ENCODE measurements at places on chromosomes 1 and 21.
A peak's percentile ranks its signal among the peaks of the same experiment; 100 is the strongest.

- no peaks in the 10 kb centered on the region for H3K36me3 ChIP-seq
- peaks cover 47% of the 10 kb centered on the region for H3K27me3 ChIP-seq
- H3K4me3 ChIP-seq: no peak overlapping the region
- DNase-seq: peak; percentile 58
Observed at GRCh38 chr21:34812504-34813265, 143.9 kb downstream of the CLIC6 start.

DNA sequence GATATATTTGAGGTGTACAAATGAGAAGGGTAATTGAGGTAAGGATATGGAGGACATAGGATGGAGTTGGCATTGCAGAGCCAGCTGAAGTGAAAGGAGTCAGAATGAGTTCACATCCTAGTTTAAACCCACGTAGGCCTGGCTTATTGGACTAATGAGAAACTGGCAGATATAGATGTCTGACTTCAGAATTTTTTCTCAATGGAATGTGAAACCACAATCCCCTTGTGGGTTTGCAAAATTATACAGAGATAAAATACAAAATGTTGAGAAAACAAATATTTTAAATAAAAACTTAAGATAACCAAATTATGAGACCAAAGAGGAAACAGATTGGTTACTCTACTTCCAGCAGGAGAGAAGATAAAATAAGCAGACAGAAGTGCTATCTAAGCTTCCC lies 277.4 kb upstream of the LRRC7 start:
- H3K36me3 ChIP-seq: no peaks in the 10 kb centered on the region
- no peak for DNase-seq
- H3K27me3 ChIP-seq: no peaks in the 10 kb centered on the region
- no peaks in the 10 kb centered on the region for H3K4me1 ChIP-seq
- H3K27ac ChIP-seq: no peak overlapping the region

DNA sequence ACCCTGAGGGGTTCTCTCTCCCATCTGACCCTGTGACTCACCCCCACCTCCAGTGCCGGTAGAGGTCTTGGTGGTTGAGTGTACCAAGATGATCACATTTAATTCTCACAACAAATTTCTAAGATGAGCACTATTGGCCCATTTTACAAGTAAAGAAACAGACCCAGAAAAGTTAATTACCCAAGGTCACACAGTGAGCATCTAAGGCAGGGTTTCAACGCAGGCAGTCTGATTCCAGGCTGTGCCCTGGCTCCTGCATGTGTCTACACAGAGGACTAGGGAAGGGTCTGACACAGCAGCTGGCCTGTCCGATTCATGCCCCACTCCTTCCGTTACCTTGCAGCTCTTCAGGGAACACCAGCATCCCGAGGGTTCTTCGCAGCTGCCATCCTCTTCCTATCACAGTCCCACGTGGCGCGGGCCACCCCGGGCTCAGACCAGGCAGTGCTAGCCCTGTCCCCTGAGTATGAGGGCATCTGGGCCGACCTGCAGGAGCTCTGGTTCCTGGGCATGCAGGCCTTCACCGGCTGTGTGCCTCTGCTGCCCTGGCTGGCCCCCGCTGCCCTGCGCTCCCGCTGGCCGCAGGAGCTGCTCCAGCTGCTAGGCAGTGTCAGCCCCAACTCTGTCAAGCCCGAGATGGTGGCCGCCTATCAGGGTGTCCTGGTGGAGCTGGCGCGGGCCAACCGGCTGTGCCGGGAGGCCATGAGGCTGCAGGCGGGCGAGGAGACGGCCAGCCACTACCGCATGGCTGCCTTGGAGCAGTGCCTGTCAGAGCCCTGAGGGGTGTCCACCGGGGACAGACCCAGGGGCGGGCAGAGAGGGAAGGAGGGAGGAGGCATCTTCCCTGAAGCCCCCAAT lies 7.5 kb downstream of the NCDN start:
- no peak overlapping the region for H3K27ac ChIP-seq
- H3K4me3 ChIP-seq: no peak overlapping the region
- no peaks in the 10 kb centered on the region for H3K4me1 ChIP-seq
- no peak for DNase-seq
- peaks cover 14% of the 10 kb centered on the region for H3K27me3 ChIP-seq
- H3K36me3 ChIP-seq: no peaks in the 10 kb centered on the region

- H3K36me3 ChIP-seq: peaks cover 15% of the 10 kb centered on the region
- no peaks in the 10 kb centered on the region for H3K4me1 ChIP-seq
- H3K4me3 ChIP-seq: no peak overlapping the region
- DNase-seq: no peak
Observed at GRCh38 chr1:149906570-149907075, 7.3 kb downstream of the BOLA1 start.

DNA sequence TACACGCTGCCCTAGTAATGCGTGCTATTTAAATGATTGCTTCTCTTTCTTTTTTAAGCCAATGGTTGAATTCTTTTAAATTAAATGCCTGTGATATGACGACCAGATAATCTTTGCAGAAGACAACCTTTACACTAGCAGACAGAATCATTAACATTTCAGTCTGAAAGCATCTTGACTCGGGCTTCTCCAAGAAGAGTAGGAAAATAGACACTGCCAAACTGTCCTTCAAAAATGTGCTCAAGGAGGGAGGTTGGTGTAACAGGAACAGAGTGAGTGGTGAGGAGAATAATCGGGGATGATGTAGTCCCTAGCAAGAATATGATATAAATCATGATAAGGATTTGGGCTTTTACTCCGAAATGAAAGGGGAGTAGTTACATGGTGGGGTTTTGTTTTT lies 6.6 kb upstream of the B3GALNT2 start:
- peaks cover 7% of the 10 kb centered on the region for H3K4me1 ChIP-seq
- no peak for DNase-seq
- no peak overlapping the region for H3K27ac ChIP-seq
- H3K4me3 ChIP-seq: no peak overlapping the region
- no peaks in the 10 kb centered on the region for H3K27me3 ChIP-seq

- no peak overlapping the region for H3K27ac ChIP-seq
- H3K27me3 ChIP-seq: no peaks in the 10 kb centered on the region
- no peaks in the 10 kb centered on the region for H3K36me3 ChIP-seq
- H3K4me1 ChIP-seq: no peaks in the 10 kb centered on the region
- no peak for DNase-seq
Observed at GRCh38 chr1:65896721-65897120, 104.0 kb downstream of the PDE4B start.

DNA sequence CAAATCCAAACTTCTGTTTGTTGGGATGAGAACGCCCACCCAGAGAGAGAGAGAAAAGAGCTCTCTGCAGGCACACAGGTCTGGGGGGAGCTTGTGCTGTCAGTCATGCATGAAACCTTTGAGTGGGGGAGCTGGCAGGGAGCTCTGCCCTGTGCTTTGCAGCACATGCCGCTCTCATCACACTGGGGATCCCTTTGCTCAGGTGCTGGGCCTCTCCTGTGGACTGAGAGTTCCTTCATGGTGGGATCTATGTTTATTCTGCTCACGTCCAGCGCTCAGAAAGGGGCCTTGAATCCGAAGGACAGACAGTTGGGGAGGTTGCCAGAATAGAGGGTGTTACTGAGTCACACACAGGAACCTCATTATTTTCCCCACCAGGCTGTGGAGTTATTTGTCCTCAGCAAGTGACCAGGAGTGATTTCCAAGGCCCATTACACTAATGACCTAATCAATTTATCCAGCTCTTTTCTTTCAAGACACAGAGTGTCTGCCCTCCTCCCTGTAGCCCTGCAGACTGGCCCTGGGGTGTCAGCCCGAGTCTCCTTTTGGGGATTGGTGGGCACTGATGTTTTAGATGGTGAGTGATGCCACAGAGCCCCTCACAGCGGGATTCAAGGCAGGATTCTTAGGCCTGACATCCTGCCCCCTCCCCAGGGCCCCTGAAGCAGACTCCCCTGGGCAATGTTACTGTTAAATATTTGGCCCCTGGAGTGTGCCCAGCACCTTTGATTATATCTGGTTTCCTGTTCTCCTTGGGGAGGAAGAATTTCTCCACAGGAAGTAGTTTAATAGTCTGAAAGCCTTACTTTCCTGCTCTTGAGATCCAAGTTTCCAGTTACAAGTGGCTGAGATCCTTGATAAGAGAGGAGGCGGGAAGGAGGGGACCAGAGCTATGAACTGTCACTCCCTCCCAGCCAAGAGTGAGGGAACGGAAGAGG lies 22.3 kb downstream of the MYBPH start:
- DNase-seq: peak; percentile 34
- no peak overlapping the region for H3K4me3 ChIP-seq
- no peaks in the 10 kb centered on the region for H3K36me3 ChIP-seq
- no peaks in the 10 kb centered on the region for H3K27me3 ChIP-seq
- H3K4me1 ChIP-seq: peaks cover 62% of the 10 kb centered on the region

GRCh38 chr1:230713915-230714764 lies at the start of gene AGT:
AGT (minus strand) TSS chr1:230714122; CDS start chr1:230710823, 3,299 bp downstream.
- no peaks in the 10 kb centered on the region for H3K27me3 ChIP-seq
- peak within 1 kb of the TSS; percentile 70 for H3K27ac ChIP-seq
- H3K4me3 ChIP-seq: no peak within 1 kb of the TSS

DNA sequence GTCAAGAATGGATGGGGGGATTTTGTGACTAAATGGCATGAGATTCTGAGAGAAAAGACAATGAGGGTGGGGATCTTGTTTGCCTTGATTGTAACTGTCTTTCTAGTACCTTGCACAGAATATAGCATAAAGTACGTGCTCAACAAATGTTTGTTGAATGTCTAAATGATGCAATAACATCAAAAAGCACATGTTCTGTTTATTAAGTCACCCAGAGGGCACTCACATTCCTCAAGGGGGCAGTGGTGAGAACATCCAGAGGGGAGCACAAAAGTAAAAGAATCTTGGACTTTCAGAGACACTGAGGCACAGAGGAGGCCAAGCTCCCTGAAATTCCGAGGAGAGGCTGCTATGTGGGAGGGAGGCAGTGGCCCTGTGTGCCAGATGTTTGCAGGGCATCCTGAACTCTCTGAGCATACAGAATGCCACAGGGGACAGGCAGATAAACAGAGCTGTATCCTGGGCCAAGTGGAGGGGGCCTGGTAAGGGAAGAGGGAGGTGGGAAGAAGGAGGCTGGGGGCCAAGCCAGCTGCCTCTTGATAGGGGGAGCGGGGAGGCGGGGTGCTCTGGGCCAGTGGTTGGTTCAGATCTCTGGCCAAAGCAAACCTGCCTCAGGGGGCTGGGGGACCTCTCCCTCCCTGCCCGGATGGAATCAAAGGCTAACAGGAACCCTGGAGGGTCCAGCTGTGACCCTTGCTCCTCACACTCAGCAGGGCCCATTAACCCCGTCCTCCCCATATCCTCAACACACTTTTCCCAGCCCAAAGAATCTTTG lies 6.5 kb upstream of the ATP1A2 start:
- no peaks in the 10 kb centered on the region for H3K27me3 ChIP-seq
- H3K4me1 ChIP-seq: peaks cover 7% of the 10 kb centered on the region
- peak; percentile 63 for DNase-seq

DNA sequence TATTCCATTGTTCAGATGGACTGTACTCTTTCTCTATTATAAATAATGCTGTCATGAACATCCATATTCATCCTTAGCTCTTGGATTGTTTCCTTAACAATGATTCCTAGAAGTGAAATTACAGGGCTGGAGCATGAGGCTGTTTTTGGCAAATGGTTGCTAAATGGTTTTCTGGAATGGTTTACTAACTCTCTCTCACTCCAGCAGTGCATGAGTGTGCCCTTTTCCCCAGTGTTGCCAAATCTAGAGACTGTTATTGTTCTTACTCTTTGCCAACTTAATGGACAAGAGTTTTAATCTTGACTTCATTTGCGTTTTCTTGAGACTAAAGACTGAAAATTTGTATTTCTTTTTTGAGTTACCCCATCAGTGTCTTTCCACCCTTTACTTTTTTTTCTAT lies 113.0 kb downstream of the PAPPA2 start:
- H3K27me3 ChIP-seq: no peaks in the 10 kb centered on the region
- no peak overlapping the region for H3K27ac ChIP-seq
- no peaks in the 10 kb centered on the region for H3K36me3 ChIP-seq
- H3K4me1 ChIP-seq: no peaks in the 10 kb centered on the region
- H3K4me3 ChIP-seq: no peak overlapping the region

GRCh38 chr1:177593105-177593504 lies 376.8 kb downstream of the SEC16B start:
- no peaks in the 10 kb centered on the region for H3K4me1 ChIP-seq
- DNase-seq: no peak
- H3K4me3 ChIP-seq: no peak overlapping the region
- H3K27me3 ChIP-seq: peaks cover 12% of the 10 kb centered on the region
- H3K36me3 ChIP-seq: no peaks in the 10 kb centered on the region
- H3K27ac ChIP-seq: no peak overlapping the region

DNA sequence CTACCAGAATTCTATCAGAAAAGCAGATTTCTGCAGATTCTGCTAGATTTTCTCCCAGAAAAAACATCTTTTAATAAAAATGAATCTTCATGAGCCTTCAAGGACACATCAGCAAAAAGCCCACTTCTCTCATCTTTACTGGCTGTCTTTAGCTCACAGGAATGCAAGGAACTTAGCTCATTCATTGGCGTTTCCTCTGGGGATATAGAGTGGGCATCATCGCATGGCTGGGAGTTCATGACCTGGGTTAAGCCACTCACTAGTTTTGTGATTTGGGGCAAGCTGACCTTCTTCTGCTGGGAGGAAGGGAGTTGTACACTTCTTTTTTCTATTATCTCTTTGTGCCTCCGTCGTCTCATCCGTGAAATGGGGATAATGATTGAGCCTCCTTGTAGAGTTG lies 149.7 kb downstream of the KAZN start:
- no peaks in the 10 kb centered on the region for H3K4me1 ChIP-seq
- H3K4me3 ChIP-seq: no peak overlapping the region
- no peaks in the 10 kb centered on the region for H3K36me3 ChIP-seq
- no peak overlapping the region for H3K27ac ChIP-seq
- DNase-seq: no peak

DNA sequence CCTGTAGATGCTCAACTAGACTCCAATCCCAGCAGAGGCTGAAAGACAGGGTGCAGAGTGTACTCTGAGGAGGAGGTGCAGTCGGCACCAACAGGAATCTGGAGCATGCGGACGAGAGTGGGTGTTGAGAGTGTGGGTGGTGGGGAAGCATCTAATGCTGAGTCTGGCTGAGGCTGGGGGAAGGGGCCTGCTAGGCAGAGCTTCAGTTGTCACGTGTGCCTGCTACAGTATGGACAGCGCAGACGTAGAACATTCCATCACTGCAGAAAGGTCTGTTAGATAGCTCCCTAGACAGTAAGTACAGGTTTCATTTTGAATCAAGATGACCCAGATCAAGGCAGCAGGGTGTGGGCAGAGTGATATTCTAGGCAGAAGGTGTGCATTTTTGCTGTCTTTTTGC lies 23.1 kb downstream of the SNAP47 start:
- H3K27me3 ChIP-seq: no peaks in the 10 kb centered on the region
- peak overlapping the region; percentile 65 for H3K27ac ChIP-seq
- H3K4me1 ChIP-seq: peaks cover 12% of the 10 kb centered on the region
- peak; percentile 45 for DNase-seq
- H3K36me3 ChIP-seq: peaks cover 15% of the 10 kb centered on the region

GRCh38 chr1:166083887-166084286 lies 82.9 kb downstream of the FAM78B start:
- DNase-seq: no peak
- H3K4me3 ChIP-seq: no peak overlapping the region
- H3K27me3 ChIP-seq: no peaks in the 10 kb centered on the region
- H3K36me3 ChIP-seq: no peaks in the 10 kb centered on the region
- H3K4me1 ChIP-seq: no peaks in the 10 kb centered on the region

- DNase-seq: no peak
- no peaks in the 10 kb centered on the region for H3K36me3 ChIP-seq
- no peak overlapping the region for H3K27ac ChIP-seq
- H3K27me3 ChIP-seq: peaks cover 1% of the 10 kb centered on the region
- H3K4me1 ChIP-seq: no peaks in the 10 kb centered on the region
Observed at GRCh38 chr1:110785612-110786011, 87.3 kb upstream of the CD53 start.
